ENCODE measurements at places on chromosomes 7 and 10.

GRCh38 chr10:10498781-10499180 lies 518.9 kb upstream of the CELF2 start:
- no peak for DNase-seq

DNA sequence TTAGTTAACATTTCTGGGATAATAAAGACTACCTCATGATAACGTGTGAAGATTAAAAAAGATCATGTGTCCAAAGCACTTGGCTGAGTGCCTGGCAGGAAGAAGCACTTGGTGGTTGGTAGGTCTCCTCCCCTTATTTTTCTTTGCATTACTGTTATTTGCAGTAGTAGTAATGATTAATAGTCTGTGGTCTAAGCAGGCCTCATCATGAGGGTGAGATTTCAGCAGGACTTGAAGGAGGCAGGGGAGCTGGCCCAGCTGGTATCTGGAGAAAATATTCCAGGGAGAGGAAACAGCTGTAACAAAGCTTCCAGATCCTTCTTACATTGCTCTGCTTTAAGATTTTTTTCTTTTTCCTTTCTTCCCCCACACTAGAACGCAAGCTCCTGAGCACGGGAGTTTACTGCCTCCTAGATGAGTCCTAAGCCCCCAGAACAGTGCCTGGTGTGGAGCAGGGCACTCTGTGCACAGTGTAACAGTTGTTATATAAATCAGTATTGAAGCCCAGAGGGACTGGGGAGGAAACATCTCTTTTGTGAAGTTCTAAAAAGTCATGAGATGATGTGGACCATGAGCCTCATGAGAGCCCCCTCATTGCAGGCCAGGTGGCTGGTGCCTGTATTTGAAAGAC lies 31.1 kb upstream of the RHEB start:
- no peak for DNase-seq

DNA sequence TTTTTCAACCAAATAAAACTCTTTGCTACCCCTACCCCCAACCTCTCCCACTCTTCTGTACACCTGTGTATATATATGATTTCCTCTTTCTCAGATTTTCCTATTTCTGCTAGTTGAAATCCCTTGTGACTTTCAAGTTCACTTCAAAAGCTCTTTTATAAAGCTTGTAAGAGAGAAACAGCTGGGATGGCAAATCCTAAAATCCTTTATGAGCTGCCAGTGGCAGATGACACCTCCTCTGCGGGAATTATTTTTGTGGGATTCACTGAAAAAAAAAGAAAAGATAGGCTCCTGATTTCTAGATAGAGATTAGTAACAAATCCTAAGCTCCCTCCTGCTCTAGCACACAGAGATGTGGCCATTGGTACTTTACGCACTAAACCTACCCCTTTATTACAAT lies 92.9 kb downstream of the AHR start:
- DNase-seq: no peak

- DNase-seq: no peak
Measured at GRCh38 chr10:15462253-15462897, 91.3 kb upstream of the FAM171A1 start.

DNA sequence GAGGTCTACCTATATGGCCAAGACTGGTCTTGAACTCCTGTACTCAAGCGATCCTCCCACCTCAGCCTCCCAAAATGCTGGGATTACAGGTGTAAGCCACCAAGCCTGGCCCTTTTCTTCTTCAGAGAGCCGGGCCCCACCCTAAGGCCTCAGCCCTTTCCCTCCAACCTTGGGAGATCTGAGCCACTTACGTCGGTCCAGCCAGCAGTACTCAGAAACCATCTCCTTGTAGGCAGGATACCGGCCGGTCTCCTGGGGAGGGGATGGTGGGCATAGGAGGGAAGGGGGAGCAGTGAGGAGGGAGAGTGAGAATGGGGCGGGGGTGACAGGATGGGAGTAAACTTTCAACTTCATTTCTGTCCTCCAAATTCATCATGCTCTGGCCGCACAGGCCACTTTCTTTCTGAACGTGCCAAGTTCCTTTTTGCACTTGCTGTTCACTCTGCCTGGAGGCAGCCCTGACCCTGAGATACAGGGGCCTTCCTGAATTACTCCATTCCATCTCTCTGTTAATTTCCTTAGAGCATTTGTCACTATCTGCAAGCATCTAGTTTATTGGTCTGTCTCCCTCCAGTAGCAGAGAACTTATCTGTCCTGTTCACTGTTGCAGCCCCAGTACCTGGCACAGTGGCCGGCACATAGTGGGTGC lies 10.4 kb downstream of the PDZD7 start:
- DNase-seq: no peak

GRCh38 chr10:85420501-85421191 lies 945.9 kb downstream of the GRID1 start:
- peak; percentile 3 for DNase-seq

- DNase-seq: no peak
Measured at GRCh38 chr10:74330646-74331045, 179.6 kb downstream of the ADK start.

GRCh38 chr7:18425838-18426445 lies 69.6 kb upstream of the HDAC9 start:
- peak; percentile 55 for DNase-seq

- no peak for DNase-seq
Measured at GRCh38 chr10:51649064-51649463, 50.3 kb downstream of the CSTF2T start.

DNA sequence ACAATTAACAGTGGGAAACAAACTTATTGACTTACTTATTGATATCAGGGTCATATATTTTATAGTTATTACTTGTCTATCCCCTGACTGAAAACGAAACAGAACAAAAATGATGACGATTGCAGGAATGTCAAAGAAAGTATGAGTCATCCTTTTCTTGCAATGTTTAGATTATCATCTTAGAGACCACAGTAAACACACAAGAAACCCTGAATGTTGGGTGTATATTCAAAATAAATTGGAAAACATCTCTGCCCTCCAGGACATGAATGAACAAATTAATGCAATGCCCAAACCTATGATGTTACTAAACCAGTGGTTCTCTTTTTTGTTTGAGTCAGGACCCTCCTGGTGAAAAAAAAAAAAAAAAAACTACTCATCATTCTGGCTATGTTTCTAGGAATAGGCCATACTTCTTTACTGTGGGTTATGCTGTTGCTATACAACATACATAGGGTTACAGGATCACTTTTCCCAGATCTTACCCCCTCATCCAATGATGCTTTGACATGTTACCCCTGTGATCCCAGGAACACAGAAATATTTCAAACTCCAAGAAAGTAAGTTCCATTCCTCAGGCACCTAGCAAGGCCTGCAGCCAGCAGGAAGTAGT lies 623.4 kb upstream of the IGFBP3 start:
- DNase-seq: no peak

- DNase-seq: no peak
Measured at GRCh38 chr10:19811540-19811939, 4.7 kb upstream of the PLXDC2 start.

DNA sequence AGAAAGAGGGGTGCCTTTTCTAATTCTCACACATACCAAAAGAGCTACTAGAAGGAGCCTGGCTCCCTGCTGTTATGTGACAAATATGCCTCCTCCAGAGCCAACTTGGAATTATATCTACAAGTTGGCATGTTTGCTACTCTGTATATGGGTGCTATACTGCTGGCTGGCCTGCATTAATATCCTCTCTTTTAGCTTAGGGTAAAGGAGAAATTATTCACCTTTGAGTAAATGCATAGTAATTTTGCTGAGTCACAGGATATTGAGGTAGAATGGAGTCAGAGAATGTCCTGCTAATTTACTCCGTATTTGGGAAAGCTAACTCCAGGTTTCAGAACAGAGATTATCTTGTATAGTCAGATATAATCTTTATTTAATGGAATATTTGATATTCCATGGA lies 24.2 kb upstream of the LIPN start:
- no peak for DNase-seq

DNA sequence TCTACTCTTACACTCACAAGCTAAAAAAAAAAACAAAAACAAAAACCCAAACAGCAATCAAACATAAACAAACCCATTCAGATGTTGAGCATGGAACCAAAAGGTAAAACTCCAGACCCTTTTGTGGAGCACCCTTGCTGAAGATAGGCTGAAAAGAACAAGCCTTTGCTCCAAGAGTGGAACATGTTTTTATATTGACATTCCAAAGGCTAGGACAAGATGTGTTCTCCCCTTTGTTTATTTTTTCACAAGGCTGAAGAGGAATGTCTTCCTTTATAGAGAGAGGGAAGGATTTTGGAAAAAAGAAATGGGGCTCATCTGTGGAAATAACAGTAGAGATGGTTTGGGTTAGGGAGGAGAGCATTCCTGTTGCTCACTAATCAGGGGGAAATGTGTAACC lies 87.2 kb upstream of the ELMO1 start:
- no peak for DNase-seq

DNA sequence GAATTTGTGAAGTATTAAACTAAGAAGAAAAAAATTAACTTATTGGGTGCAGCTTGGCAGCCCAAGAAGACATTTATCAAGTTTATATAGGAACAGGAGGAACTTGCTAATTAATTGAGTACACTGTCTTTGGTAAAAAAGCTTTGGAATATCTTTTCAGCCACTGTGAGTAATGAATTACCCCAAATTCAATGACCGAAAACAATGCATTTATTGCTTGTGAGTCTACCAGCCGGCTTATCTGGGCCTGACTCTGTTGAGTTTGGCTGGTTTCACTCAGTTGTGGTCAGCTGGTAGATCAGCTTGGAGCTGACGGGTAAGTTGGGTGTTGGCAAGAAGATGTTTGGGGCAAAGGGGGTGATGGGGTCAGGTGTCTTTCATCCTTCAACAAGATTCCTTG lies 11.6 kb downstream of the GNG11 start:
- DNase-seq: no peak

GRCh38 chr10:94351089-94351488 lies 11.7 kb downstream of the NOC3L start:
- DNase-seq: peak; percentile 0

GRCh38 chr10:77949167-77949566 lies 22.6 kb upstream of the DLG5 start:
- DNase-seq: no peak

DNA sequence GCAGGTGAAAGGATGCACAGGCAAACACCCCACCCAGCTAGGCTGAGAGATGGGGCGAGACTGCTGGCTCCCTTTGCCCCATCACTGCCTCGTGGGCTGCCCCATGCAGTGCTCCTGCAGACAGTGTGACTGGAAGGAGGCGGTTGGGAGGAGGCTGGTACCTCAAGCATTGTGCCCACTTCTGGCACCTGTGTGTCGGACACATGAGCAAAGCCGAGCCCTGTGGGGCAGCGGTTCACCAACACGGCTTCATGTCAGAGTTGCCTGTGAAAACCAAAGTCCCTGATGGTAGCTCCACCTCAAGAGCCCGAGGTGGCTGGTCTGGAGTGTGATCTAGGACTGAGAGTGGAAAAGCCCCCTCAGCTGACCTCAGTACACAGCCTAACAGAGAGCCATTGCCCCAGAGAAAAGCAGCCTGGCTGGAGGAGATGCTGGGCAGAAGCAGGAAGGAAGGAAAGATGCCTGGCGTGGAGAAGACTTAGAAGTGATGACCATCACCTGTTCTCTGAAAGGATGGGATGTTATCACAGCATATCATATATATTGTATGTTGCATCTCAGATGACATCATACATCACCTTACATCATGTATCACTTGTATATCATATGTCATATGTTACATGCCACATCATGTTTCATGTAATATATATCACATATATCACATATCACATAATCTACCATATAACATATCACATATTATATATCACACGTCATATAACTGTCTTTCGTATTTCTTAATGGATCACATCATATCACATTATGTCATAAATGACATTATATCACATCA lies 75.6 kb downstream of the ADCY1 start:
- DNase-seq: no peak

DNA sequence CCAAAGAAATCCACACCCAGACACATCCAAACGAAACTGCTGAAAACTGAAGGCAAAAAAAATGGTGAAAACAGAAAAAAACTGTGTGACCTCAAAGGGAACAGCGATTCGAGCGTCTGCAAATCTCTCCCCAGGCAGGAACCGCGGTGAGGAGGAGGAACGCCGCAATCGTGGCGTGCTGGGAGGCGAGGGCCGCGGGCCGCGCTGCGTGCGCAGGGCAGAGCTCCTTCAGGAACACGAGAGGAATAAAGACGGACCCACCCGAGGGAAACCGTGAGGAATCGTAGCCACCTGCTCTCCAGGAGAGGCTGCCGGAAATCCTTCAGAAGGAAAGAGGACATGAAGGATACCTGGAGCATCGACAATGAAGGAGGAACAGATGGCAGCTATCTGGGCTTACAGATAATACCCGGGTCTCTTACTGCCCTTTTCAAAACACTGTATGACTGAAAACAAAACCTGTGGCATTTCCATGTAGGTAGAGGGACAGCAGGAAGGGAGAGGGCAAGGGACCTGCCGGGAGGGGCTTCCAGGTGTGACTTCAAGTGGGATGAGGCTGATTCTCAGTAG lies 266.0 kb downstream of the MAD1L1 start:
- DNase-seq: peak; percentile 65

DNA sequence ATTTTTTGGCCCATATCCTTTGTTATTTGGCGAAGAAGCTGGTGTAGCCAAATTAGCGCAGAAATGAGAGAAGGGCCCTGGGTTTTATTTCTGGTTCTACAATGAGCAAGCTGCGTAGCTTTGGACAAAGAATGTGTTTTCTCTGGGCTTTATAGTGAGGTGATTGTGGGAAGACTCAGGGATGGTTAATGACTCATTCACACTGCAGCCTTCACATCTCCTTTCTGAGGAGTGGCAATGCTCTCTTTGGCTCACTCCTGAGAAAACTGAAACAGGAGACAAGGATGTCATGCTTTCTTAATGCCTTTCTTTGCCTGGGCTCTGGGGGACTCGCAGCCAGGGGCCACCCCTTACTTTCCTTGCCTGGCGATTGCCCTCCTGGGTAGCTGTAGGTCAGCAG lies 271.0 kb upstream of the PODXL start:
- no peak for DNase-seq

- no peak for DNase-seq
Measured at GRCh38 chr10:9781666-9782065, 1236.0 kb upstream of the CELF2 start.

DNA sequence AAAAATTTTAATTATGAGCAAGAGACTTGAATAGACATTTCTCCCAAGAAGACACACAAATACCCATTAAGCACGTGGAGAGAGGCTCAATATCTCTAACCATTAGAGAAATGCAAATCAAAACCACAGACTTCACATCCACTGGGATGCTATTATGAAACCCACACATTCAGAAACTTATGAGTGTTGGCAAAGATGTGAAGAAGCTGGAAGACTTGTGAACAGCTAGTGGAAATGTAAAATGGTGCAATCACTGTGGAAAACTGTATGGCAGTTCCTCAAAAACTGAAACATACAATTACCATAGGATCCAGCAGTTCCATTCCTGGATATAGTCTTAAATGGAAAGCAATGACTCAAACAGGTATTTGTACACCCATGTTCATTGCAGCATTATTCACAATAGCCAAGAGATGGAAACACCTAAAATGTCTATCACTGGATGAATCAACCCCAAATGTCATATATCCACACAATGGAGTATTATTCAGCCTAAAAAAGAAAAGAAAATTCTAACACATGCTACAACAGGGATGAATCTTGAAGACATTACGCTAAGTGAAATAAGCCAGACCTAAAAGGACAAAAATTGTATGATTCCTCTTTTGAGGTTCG lies 53.5 kb upstream of the FRMD4A start:
- DNase-seq: no peak
